HCEC 1CT (cell line): ENCODE measurements at places on chromosomes 7 and 10.

DNA sequence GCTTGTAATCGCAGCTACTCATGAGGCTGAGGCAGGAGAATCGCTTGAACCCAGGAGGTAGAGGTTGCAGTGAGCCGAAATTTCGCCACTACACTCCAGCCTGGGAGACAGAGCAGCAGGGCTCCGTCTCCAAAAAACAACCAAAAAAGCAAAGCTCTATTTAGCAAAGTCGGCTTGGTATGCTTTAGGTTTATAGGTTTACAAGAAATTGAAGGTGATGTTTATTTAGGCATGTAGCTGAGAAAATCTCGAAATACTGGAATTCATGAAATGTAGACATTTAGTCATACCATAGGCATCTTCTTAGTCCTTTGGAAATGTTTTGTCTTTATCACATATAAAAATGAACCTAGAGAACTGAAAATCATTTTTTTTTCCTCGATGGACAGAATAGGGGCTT is 453.8 kb upstream of the ANKRD30A start:
- peak; percentile 39 for DNase-seq

DNA sequence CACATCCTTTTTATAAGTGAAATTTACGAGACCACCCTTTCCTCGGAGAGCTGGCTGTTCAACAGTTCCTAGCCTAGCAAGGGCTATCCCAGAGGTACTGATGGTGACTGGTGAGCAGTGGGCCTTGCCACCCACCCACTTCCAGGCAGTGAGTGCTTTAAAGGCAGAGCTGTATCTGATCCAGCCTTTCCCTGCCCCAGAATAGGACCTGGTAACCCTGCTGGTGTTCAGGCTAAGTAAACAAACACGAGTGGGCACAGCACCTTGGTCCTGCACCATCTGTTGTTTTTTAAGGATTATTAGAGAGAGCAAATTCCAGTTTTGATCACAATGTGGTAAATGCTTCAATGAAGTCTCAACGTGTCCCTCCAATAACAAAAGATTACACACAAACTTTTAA is 75.7 kb downstream of the COBL start:
- no peak for DNase-seq

DNA sequence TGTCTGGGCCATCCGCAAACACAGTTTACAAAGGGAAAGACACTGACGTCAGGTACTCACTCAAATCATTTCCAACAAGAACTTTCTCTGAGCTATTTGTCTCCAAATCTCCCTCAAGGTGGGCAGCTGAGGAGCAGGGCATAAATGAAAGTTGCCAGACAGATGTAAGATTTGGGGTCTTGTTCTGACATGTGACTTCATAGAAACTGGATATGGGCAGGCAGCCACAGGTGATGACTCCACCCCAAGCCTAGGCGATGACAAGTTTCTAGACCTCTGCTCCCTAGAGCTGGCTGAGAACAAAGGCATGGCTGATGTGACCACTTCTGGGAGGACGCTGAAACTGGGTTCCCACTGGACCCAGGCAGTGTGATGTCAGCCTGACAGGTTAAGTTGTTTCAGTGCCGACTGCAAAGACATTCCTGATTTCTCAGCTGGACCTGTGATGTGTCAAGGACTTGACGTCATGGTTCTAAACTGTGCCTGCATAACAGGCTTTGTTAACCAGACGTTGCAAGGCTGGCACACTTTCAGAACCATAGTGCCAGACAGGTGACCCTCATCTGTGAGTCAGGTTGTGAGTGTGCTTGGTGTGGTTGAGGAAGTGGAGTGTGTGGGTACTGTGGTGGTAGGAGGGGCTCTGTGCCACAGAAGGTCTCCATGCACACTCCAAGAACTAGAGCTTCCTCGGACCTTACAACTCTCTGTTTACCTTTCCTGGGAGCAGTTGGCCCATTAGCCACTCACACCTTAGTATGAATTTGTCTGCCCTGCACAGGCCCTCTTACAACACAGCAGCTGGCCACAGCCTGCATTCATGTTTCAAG is 39.9 kb upstream of the EBF3 start:
- DNase-seq, result no peak

DNA sequence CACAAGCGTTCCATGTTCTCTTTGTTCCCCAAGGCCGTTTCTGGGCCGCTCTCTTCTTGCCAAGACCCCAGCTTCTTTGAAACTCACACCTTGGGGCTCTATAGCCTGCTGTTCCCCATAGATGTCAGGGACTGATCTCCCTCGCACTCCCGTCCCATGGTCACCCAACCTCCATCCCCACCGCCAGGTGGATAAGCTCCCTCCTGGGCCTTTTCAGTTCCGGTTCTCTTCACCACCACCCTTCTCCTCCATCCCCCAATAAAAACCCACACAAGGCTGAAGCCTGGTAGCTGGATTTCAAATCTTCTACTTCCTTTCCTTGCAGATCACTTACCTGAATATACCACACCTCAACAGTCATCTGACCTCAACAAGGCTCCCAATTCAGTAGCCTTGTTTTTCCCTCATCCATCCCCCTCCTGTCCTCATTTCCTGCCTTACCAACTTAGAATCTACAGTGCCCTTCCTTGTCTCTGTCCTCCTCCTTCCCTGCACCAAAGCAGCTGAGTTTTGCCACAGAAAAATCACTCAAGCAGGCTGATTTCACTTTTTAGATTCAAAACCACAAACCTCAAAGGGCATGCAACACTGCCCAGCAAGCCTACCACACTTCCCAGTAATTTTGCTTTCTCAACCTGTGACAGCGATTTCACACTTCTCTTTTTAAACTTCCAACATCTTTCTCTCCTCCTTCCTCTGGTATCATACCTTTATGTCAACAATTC is 7.7 kb downstream of the SLC37A3 start:
- no peak for DNase-seq

DNA sequence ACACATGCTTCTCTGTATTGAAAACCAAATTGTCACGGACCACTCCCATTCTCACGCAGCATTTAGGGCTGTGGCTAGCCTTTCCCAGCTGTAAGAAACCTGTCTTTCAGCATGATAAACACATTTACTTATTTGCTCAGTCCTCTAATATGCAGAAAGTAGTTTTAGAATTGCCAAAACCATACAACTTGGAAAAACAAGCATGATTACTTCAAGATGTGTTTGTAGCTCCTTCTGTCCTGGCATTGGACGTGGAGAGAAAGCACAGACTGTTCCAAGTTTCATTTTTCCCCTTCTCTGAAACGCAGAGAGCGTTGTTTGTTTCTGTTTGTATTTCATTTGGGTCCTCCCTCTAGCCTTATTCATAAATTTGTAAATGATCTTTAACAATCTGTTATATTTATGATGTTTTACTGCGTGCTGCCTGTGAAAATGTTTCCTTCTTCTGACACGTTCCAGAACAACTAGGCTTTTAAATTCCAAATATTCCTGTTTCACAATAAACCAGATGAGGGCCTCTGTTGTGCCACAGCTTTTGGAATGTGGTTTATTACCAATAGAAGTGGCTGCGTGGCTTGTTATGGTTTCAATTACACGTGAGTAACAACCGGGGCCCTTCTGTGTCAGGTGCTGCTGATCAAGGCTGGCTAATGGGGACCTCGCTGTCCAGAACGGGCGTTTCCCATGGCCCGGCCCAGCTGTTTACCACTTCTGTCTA is 26.1 kb downstream of the MNX1 start:
- DNase-seq, result peak; percentile 29

DNA sequence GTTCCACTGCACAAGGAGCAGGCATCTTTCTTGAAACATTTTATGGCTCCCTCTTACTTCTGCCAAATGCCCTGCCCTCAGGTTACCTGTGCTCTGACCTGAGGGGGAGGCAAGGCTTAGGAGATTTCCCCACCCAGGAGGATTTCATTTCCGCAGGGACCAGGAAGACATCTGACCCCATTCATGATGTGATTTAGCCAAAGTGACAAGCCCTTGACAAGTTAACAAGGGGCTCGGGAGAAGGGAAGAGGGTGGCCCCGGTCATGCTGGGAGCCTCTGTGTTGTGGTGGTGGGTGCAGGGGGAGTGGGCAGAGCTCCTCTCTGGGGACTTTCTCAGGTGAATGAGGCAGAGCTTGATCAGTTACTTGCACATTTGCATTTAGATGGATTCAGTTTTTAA is 18.9 kb downstream of the GIMAP5 start:
- DNase-seq, result no peak
